ENCODE measurements at places on chromosomes 11 and 22.
A peak's percentile ranks its signal among the peaks of the same experiment; 100 is the strongest.

DNA sequence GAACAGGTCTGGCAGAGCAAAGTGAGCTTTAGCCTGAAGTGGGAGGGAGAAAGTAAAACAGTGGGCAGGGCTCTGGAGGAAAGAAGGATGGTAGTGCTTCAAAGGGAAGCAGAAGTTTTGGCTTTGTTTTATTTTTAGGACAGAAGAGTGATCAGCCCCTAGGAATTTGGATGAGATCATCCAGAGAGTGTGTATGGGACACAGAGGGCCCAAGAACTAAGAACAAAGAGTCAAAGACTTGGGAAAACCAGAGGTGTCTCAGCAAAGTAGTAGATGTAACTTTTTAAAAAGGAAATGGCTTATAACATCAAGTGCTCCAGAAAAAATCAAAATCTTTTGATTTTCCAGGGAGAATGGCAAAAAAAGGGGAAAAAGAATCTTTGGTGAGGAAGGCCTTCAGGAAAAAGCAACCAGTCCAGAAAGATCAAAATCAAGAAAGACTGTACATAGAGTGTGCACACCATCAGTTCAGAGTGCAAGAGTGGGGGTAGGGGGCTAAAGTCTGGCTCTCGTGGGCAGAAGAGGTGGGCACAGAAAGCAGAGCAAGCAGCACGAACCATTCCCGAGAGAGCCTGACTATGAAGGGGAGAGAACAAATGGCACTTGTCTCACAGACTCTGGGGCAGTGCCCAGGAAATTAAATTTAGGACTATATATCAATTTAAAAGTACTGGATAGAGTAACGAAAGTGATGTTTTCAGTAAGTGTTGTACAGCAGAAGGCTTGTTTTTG lies 30.0 kb downstream of the MAPK1 start:
- DNase-seq: no peak

DNA sequence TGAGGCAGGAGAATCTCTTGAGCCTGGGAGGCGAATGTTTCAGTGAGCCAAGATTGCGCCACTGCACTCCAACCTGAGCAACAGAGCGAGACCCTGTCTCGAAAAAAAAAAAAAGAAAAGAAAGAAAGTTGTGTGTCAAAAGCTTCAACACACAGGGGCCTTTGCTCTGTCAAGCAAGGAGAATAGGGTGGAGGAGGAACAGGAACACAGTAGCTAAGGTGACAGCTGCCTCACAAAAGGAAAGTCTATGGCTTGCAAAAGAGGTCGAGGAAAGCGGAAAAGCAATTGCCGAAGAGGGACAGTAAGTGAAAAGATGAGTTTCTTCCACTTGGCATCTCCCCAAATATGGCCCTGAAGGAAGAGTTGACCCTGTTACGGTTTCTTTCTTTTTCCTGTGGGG lies 26.5 kb upstream of the TMA7B start:
- no peak for DNase-seq

DNA sequence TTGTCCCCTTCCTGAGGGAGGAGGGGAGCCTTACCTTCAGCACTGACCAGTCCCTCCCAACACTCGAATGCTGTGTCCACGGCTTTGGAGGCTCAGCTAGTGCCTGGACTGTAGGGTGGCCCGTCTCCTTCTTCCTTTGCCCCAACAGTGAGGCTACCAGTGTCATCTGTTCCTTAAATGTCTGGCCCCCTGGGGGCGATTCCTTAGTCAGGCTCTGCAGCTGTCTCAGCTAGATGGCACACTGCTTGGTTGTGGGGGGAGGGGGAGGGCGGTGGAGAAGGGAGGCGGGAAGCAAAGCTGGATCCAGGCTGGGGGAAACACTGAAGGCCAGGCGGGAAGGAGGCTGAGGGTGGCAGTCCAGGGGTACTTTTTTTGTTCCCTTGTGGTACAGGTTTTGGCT lies at the start of gene IGSF22:
TSS of gene IGSF22 (minus strand) at position 149 of the 400 bp plus-strand sequence. CDS start 1,952 bp downstream, outside the sequence.
- DNase-seq: no peak

DNA sequence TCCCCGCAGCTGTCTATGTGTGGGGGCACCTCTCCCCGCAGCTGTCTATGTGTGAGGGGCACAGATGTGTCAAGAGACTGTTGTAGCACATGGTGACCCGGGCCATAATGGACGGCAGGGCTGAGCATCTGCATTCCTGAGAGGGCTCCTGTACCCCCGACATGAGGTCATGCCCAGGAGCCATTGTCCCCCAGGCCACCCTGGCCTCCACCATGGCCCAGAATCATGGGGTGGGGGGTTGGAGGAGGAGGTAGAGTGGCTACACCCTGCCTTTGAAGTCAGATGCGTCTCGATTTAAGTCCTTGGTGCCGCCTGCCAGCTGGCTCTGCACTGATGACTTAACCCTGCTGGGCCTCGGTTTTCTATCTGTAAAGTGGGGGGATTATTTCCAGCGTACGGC lies 49.1 kb downstream of the ARHGAP8 start:
- no peak for DNase-seq

DNA sequence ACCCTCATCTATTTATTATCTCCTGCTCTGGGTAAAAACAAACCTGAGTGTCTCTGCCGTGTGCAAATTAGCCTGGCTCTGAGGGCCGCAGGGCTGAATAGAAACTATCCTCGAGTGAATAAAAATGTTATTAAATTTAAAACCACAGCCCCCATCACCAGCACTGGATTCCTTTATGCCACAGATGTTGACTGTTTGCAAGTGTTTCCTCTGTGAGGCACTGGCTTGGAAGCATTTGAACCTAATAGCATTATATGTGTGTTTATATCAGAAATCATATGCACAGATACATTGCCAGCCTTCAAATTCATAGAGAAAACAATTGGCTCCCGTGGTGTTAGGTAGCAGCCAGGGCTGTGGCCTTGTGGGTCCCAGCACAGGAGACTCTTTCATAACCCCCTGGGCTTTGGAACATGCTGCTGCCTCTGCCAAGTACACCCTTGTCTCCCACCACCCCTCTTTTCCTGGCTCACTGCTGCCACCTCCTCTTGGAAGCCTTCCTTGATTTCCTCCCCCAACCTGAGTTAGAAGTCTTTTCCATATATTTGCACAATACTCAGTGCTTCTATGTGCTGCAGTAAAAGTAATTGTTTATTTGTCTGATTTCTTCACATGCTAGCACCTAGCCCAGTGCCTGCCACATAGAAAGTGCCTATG lies 294.4 kb downstream of the DDX10 start:
- no peak for DNase-seq

DNA sequence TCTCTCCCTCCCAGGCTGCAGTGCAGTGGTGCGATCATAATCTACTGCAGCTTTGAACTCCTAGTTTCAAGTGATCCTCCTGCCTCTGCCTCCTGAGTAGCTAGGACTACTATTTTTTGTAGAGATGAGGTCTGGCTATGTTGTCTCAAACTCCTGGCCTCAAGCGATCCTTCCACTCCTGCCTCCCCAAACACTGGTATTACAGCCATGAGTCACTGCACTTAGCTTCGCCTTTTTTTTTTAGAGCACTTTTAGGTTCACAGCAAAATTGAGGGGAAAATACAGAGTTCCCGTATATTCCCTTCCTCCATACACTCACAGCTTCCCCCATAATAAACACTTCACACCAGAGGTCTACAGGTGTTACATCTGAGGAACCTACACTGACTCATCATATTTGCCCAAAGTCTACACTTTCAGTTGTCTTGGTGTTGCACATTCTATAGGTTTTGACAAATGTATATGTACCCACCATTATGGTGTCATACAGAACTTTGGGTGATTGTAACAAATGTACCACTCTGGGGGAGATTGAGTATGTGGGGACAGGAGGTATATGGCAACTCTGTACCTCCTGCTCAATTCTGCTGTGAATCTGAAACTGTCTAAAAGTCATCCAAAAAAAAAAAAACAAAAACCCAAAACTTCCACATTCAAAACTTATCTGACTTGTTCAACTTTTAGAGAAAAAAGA lies 11.3 kb upstream of the SLC37A4 start:
- DNase-seq: no peak

GRCh38 chr11:36722421-36722820 lies 124.4 kb upstream of the RAG2 start:
- DNase-seq: no peak

GRCh38 chr22:39383841-39384625 lies 15.5 kb upstream of the TAB1 start:
- DNase-seq: no peak

DNA sequence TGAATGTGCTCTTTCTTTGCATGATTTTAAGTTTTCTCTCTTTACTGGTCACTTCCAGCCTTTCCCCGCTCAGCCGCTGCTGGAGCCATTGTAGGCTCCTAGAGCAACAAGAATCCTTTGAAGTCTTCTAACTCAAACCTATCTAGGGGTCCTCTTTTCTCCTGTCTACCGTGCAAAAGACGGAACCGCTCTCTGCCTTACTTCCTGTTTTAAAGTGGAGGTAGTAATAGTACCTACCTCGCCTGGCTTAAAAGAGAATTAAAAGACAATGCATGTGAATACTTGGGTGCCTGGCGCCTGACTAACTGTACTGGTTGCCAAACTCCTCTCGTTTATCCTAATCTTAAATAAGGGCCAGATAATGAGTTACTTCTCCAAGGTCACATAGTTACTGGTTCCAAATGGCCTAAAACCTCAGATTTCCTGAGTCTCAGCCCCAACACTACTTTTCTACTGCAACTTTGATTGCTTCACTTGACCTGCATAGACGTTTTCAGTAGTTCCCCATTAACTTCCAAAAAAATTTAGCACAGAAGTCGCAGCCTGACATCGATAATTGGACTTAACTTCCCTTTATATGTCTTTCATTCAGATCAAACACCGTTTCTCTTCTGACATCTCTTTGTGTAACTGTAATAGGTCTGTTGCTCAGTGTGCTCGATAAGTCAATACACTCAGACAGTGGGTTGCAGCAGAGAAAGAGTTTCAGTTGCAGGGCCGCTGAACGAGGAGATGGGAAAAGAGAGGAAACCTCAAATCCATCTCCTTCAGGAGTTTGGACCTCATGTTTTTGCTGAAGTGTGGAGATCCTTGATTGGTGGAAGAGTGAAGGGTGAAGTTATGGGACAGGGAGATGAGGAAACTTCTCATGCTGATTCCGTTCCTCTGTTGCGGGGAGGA lies 891 bp downstream of the SAMM50 start:
- DNase-seq: no peak

DNA sequence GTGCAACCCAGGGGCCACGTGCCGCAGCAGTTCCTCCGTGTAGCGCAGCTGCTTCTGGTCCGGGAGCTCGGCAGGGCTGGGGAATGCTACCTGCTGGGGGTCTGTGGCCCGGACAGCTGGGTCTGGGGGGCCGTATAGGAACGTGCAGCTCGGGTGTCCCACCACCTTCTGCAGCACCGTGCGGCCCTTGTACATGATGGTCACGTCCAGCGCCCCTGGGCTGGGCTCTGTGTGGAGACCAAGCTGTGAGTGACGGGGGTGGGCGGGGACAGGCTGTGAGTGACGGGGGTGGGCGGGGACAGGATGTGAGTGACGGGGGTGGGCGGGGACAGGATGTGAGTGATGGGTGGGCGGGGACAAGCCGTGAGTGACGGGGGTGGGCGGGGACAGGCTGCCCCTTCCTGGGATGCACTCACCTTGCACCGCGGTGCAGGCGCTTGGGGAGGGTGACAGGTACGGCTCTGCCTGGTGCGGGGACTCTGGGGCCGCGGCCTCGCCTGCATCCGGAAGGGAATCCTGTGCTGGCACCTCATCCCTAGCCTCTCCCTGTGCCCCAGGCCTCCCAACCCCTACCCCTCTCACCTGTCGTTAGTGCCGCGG lies 2.3 kb downstream of the IRF7 start:
- peak; percentile 86 for DNase-seq

DNA sequence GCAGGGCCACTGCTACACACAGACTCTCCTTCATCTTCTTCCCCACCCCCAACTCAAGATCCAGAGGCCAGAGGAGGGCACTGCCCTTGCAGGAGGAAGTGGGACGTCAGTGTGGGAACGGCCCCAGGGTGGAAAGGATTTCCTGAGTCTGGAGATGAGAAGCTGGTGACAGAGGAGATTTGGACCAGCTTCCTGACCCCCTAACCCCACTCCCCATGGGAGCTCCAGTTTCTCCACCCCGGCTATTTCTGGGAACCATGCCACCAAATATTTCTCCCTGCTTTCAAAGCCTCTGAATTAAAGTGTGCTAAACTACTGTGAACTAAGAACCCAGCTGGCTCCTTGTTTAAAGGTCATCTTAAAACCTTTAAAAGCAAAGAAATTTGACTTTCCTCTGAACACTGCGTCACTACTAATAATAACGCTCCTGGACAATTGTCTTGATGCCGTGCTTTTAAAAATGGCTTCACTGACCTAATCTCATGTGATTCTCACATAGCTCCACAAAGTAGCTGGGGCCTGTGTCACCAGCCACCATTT lies 46.6 kb downstream of the CWC15 start:
- DNase-seq: no peak

GRCh38 chr11:12784445-12784844 lies 110.2 kb downstream of the TEAD1 start:
- no peak for DNase-seq

GRCh38 chr11:77347948-77348347 lies 46.5 kb upstream of the GDPD4 start:
- no peak for DNase-seq

- no peak for DNase-seq
Measured at GRCh38 chr11:114401311-114401710, 845 bp downstream of the RBM7 start.

DNA sequence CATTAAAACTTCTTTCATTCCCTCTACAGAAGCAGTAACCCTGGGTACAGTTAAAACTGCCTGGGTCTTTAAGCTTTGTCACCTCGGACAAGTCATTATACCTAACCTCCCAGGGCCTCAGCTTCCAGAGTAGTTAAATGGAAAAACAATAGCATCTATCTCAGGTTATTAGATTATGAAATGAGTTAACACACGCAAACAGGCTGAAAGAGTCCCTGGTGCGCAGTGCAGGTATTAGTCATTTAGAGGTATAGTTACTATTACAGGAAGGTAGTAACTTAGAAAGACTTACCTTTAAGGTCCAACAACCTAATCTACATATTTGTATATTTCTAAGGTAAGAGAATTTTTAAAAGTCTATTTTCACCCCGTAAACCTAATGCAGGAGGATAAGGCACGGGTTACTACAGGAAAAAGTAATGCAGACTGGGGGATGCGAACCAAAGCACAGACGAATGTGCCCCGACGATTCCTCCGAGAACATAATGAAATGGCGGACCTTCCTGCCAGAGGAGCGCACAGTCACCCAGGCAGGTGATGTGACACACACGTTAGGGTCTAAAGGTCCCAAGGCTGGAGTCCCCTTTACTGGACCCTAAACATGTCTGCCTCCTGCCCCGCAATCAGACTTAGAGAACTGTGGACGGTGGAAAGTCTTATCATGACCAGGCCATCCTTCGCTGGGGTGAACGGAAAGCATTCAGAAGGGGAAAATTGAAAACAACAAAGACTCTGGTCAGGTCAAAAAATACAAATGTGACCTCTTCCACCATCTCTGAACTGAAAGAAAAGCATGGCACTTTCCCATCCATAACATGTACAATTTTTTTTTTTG lies 1.3 kb downstream of the NAP1L4 start:
- peak; percentile 23 for DNase-seq

- no peak for DNase-seq
Measured at GRCh38 chr22:32986766-32987040, 71.5 kb downstream of the SYN3 start.

GRCh38 chr11:102950622-102951081 lies 4.9 kb downstream of the MMP13 start:
- DNase-seq: no peak

DNA sequence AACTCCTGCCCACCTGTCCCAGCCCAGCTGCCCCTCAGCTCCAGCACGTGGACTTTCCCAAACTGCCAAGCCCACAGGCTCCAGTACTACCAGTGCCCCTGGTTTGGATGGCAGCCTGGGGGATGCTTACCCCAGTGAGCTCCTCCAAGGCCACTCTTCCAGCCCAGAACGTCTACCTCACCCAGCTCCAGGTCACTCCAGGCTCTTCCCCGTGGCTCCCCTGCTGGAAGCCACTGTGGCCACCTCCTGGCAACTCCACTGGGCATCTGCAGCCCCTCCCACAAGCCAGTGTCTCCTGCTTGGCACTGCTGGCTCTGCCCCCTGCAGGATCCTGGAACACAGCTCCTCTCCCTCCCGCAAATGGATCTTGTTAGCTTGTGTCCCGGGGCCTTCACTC lies 29.3 kb downstream of the LMO1 start:
- no peak for DNase-seq

Measured in stimulated activated CD4-positive, alpha-beta T cell treated with anti-CD3 and anti-CD28 coated beads, Interleukin-1b, Interleukin-23, amount 100 ng/mL, for 4 hours (primary cell).